ENCODE measurements at places on chromosomes 11 and 22.
A peak's percentile ranks its signal among the peaks of the same experiment; 100 is the strongest.

DNA sequence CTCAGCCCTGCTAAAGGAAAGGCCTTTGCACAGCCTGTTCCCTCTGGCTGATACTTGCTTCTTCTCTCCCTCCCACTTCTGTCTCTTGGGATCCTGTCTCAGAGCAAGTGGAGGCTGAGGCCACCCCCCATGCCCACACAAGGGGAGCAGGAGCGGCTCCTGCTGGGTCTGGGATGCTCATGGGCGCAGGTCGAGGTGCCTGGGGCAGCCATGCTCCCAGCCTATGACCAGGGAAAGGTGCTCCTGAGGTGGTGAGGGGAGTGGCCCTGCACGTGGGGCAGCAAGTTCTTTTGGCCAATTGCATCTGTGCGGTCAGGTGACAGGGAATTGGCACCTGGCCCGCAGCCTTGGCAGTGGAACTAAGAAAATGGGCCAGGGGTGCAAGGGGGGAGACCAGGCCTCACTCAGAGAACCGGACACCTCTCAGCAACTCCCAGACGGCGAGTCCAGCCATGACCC lies 1.5 kb downstream of the MAPK11 start:
- no peak for DNase-seq

GRCh38 chr11:72617080-72617762 lies 57.0 kb downstream of the PDE2A start:
- DNase-seq, result no peak

DNA sequence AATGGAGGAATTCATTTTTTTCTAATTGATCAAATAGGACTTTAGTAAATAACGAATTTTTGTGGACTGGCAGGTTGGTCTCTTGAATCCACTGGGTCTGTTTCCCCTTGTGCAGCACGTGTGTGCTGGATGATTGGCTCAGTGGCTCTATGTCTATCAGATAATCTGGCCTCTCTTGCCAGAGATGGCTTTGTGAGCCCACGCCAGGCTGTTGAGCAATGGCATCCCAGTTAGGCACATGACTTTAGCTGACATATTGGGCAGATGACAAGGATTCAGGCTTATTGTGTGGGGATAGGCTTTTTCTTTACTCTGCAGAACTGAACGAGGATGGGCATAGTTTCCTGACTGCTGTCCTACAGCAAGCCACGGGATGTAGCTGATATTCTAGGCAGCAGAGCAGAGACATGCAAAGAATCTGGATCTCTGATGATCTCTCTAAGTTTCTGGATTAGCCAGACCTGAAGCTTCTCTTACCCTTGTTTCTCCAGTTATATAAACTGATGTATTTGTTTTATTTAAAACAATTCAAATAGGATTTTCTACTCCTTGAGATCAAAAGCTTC lies 144.9 kb downstream of the ARHGAP42 start:
- no peak for DNase-seq

- no peak for DNase-seq
These were observed 781 bp upstream of the TEF start for GRCh38 chr22:41380993-41381328.

- DNase-seq, result no peak
These were observed 31.3 kb upstream of the IGLL5 start for GRCh38 chr22:22856364-22856763.

DNA sequence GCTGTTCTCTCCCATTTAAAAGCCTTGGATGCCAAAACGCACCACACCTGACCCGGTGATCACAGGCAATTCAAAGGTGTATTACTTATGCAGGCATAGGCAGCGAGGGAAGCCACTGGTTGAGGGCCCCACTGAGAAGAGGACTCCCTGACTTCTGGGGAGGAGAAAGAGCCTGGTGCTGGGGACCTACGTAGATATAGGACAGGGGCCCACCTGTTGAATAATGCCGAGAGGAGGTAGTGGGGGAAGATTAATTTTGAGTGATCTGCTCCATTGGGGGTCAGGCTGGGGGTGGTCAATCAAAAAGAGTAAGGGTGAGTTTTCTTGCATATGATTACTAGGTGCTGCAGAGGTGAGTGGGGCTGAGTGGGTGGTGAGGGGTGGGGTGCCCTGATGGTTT lies 7.8 kb downstream of the LMO2 start:
- DNase-seq, result no peak

GRCh38 chr11:129143335-129143734 lies 48.8 kb downstream of the ARHGAP32 start:
- no peak for DNase-seq

- DNase-seq, result no peak
These were observed 44.6 kb upstream of the LIN7C start for GRCh38 chr11:27551127-27551526.

- no peak for DNase-seq
These were observed 326.5 kb downstream of the BUD13 start for GRCh38 chr11:116446048-116446941.

- no peak for DNase-seq
These were observed 1.7 kb downstream of the USP35 start for GRCh38 chr11:78190374-78190773.

DNA sequence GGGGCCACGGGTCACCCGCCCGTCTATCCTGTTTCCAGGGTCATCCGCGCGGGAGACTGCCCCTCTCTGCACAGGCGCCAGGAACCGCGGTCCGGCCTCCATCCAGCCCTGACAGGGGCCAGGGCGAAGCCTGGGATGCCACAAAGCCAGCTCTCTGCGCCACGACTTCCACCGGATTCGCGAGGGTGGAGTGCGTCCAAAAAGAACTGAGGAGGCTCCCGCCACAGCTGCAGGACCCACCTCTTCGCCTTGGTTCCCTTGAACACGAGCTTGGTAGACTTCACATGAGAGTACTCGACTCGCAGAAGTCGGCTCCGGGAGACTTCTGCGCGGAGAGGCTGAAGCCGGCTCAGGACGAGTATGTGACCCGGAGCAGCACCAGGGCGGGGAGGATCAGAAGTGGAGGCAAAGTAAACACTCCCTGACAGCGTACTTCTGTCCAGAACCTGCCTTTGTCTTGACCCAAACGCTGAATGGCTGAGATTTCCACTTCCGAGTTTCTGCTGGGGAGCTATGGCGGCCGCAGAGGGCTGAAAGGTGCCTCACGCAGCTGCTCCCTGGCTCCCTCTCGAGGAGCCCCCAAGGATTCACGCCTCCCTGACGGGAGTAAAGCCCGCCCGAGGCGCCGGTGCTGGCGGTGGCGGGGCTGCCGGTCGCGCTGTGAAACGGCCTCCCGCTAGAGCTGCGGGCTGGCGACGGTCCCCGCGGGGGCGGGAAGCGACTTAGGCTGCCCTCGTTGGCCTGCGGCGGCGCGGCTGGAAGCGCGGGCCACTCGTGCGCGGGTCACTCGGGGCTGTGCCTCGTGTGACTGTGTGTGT lies 4566.7 kb upstream of the OR11H1 start:
- DNase-seq, result no peak

- no peak for DNase-seq
These were observed 12.5 kb upstream of the SMIM35 start for GRCh38 chr11:118098996-118099837.

DNA sequence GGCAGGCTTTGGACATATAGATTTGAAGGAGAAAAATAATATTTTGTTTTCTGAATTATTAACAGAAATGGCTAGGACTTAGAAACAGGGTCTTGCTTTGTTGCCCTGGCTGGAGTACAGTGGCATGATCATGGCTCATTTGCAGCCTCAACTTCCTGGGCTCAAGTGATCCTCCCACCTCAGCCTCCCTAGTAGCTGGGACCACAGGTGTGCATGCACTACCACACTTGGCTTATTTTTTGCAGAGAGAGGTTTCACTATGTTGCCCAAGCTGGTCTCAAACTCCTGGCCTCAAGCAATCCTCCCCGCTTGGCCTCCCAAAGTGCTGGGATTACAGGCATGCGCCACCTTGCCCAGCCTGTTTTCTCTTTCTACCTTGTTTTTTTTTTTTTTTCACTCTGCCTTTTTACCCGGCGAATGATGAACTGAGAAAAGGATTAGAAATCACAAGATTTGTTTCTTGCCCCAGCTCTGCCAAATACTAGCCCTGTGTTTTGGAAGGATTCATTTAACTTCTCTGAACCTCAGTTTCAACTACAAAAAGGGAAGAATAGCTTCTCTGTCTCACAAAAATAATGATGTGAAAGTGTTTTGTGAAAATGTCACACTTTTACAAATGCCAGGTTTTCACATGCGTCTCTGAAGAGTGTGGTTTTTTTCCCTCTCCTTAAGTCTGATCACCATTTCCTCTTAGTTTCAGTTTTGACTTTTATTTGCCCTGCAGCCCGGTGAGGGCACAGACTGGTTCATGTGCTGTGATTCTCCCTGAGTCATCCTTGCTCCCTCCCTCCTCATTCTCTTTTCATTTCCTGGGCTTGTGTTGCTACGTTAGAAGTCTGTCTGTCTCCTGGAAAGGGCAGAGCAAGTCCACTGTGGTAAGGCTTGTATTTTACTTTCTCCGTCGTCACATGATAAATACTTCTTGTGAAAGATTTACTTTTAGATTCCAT lies 67.7 kb downstream of the BCL2L13 start:
- peak; percentile 53 for DNase-seq

DNA sequence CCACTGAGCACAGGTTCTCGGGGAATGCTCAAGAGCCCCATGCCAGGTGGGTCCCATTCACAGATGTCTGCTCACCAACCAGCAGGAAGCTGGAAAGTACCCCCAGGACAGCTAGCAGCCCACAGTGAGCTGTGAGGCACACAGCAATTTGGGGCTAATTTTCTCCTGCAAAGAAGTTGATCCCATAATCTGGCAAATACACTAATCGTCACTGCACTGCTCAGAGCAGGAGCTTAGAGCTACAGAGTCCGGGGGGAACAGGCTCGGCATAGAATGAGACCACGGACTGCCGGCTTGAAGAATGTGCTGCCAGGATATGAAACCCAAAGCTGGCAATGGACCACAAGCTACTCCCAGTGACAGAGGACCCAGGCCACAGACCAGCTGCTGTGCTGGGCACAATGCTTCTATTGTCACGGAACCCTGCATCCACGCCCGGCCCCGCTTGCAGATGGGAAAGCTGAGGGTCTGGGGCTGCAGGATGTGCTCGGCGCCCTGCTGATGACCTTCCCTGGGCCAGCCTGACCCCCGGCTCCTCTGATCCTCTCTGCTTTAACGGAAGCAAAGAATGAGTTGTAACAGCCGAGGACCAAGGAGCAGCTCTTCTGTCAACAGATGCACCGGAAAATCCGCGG lies 239.7 kb downstream of the CTTN start:
- DNase-seq, result no peak

- DNase-seq, result no peak
These were observed 147.6 kb downstream of the FBXO7 start for GRCh38 chr22:32622004-32622743.

DNA sequence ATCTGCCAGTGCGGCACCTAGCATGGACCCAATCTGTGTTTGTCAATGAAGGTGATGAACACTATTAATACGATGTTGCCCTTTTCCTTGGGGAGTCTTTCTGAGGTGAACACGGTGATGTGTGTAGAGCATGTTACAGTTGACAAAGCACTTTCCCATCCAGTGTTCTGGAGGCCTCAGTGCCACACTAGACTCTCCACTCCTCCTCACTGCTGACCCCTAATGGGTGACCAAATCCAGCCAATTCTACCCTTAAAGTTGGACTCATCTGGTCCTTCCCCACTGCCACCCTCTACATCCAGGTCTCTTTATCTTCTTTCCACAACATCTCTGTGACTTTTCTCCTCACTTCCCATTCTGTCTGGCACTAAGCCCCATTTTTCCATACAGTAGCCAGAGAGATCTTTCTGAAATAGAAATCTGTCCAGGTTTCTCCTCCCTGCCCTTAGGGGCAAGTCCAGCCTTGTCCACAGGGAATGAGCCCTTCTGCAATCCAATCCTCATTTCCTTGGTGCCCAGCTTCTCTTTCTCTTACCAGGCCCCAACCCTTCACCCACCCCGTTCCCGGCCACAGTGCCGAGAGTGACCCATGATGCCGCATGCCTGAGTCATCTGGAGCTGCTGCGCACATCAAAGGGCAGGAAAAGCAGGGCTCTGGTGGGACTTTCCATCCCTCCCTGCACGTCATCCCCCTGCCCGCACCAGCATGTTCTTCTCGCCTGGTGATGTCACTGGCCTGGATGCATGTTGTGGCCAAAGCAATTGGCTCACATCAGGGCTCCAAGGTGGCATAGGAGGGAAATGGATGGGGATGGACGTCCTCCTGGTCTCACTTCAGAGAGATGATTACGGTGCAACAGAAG lies 64.2 kb downstream of the RASSF10 start:
- DNase-seq, result no peak

DNA sequence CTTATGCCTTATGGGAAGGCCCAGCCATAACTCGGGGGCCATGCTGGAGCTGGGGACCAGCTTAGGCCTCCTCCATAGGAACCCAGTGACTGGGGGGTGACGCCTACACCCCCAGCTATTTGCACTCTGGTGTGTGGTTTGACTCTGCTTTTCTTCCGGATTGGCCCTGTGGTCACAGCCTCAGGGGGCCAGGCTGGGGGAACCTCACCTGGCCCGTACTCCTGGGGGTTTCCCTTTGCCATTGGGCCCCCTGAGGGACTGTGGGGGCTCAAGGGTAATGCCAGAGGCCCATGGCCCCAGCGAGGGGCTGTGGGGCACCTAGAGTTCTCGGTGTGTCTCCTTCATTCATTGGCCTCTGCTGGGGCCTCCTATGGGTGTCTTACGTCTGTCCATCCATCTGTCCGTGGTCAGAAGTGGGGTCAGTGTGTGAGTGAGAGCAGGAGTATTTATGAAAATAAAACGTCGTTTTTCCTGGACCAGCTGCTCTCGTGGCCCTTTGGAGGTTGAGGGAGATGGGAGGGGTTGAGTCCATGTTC lies 6.3 kb upstream of the SH3BP1 start:
- peak; percentile 37 for DNase-seq

DNA sequence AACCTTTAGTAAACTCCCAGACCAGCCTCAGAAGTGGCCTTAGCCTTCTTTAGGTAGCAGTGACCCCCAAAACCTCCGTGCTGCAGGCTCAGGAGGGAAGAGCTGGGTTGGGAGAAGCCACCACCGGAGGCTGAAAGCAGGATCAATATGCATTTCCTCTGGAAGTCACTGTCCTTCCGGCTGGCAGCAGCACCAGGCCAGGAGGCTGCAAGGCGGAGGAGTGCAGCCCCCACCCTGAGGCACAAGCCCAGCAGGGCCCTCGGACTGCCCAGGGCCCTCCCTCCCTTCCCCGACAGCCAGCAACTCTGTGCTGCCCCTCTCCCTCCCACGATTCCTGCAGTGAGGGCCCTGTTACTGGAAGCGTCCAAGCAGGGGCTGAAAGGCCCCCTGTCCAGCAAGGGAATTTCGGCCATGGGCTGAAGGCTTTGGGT lies 3.2 kb upstream of the NRXN2 start:
- DNase-seq, result no peak

GRCh38 chr11:22407921-22408320 lies 69.7 kb downstream of the SLC17A6 start:
- no peak for DNase-seq
